Stromal cell of bone marrow (primary cell): ENCODE measurements at places on chromosomes 4 and X.

- no peak for DNase-seq
These were observed 40.7 kb downstream of the FANCB start for GRCh38 chrX:14832151-14832550.

- DNase-seq = no peak
These were observed 1.6 kb downstream of the OTUD4 start for GRCh38 chr4:145178740-145179280.

- DNase-seq = no peak
These were observed 217.0 kb upstream of the NDST3 start for GRCh38 chr4:117817301-117817700.

GRCh38 chrX:110258552-110258951 lies 59.3 kb downstream of the AMMECR1 start:
- DNase-seq = no peak

DNA sequence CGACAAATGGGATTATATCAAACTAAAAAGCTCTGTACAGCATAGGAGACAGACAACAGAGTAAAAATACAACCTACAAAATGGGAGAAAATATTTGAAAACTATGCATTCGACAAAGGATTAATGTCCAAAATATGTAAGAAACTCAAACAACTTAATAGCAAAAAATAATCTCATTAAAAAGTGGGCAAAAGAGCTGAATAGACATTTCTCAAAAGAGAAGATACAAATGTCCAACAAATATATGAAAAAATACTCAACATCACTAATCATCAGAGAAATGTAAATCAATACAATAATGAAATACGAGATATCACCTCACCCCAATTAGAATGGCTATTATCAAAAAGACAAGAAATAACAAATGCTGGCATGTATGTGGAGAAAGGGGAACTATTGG lies 272.9 kb downstream of the KLHL13 start:
- no peak for DNase-seq

DNA sequence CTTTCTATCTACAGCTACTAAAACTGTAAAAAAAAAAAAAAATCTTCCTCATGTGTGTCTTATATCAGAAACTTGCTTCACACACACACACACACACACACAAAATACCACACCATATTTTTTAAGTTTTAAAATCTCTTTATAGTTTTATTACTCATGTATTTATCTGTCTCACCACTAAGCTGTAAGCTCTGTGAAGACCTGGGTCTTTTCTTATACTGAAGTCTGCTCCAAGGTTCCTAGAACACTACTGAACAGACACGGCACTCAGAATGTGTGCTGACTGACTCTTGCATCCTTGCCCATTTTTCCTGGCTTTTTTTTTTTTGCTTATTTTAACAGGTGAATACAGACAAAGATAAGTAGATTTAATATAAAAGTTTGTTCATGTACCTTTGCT lies 135.6 kb upstream of the CXXC4 start:
- no peak for DNase-seq

DNA sequence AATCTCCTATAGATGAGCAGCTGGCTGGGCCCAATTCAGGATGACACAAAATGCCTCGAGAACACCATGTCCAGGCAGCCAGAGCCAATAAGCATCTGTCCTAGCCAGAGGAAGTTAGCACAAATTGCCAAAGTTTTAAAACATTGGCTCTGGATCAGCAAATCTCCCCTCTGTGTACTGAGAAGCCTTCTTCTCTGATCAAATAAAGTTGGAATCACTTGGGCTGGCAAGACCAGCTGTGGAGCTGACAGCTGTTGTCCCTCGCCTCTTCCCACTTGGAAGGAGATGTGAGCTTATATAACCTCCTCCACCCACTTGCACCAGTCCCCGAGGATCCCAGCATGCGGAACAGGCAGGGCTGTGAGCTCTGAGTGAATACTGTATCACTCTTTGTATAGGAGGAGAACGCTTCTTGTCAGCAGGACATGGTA lies 183.9 kb downstream of the OPHN1 start:
- no peak for DNase-seq

DNA sequence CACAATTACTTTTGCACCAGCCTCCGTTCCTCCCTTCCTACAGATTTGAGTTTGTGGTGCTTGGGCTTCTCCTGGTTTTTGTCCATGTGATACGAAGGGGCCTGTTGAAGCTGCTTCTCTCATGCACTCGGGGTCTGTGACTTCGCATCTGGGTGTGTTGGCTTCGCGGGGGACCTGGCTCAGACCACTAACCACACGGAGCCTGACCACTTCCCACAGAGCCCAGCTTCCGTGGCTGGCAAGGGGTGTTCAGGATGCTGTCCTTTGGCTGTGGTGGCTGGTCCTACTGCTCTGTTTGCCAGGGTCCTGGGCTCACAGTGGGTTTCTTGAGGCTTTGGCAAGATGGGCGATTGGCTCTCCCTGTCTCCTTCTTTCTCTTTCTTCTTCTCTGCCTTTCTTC lies 19.8 kb upstream of the XG start:
- no peak for DNase-seq
